ENCODE measurements at places on chromosomes 7 and 10.
A peak's percentile ranks its signal among the peaks of the same experiment; 100 is the strongest.

DNA sequence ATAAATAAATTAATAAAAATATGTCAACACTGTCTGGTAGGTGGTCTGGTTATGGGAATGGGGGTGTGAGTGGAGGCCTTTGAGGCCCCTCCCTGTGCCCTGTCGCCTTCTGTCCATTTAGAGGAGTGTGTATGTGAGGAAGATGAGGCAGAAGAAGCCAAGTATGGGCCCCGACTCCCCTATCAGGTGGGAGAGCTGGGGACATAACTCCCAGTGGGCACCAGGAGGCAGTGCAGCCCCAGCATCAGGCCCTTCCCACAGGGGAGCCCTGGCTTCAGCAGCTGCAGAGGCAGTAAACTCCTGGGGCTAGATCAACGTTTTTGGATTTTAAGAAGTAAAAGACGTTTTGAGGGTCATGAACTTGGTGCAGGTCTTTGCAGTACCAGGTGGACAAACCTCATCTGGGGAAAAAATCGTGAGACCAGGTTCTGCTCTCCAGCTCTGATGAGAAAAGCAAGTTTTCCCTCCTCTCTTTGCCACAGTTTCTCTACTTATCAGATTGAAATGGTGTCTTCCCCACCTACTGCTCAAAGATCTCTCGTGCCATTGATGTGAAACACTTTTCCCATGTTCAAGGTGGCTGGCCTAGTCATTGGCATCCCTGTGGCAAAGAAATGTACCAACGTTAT is 167.8 kb upstream of the EEPD1 start:
- DNase-seq, result peak; percentile 36

DNA sequence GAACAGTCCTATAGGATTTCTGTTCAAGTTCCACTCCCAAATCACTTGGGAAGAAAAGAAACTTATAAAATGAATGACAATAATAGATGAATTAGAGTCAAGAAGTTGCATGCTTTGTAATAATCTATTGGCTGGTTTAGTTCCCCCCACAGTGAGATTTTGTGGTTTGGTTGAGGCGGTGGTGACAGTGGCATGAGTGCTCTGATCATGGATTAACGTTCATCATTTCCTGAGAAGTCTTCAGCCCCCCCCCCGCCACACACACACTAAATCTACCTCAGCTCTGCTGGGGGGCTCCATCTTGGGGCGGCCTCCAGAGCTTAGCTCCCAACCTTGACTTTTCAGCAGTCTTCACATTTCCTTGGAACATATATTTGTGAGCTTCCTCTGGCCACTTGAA is 121.7 kb downstream of the ABCA13 start:
- DNase-seq, result no peak

- DNase-seq, result no peak
Observed at GRCh38 chr7:72097226-72097625, 314.9 kb downstream of the CALN1 start.

DNA sequence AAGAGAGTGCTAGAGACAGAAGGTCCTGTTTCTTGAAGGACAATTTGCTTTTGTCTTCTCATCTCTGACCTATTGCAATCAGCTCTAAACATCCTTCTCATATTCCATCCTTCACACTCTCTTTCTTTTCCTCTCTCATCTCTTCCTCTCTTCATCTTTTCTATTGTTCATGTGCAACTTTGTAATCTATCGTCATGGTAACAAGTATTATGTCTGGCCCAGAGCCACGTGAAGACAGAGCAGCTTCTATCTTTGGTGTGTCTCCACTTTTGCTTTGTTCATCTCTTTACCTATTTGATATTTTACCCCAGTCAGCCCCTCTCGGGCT is 104.9 kb upstream of the ABCB5 start:
- DNase-seq, result no peak

- DNase-seq, result no peak
Observed at GRCh38 chr10:3772361-3773171, 12.4 kb downstream of the KLF6 start.

DNA sequence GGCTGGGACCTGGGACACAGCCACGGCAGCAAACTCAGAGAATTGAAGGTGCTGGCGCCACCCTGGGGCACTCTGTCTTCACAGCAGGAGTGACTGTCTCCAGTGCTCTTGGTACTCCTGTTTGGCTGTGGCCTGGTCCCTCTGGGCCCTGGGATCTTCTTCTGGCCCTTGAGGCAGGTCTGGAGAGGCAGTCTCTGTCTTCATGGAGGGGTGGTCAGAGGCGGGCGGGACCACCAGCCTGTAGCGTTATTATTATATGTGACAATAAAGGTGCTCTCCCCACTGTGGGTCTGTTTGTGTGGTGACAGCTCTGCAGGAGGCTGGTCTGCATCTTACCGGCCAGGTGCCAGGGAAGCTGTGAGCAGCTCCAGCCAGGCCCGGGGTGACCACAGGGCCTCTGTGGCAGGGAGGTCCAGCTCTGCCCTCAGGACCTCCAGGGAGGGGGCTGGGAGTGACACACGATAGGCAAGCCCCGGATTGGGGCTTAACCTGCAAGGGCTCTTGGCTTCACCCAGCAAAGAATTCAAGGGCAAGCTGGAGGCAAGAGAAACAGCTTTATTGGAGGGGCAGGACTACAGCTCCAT is 70.3 kb downstream of the MYL10 start:
- no peak for DNase-seq

DNA sequence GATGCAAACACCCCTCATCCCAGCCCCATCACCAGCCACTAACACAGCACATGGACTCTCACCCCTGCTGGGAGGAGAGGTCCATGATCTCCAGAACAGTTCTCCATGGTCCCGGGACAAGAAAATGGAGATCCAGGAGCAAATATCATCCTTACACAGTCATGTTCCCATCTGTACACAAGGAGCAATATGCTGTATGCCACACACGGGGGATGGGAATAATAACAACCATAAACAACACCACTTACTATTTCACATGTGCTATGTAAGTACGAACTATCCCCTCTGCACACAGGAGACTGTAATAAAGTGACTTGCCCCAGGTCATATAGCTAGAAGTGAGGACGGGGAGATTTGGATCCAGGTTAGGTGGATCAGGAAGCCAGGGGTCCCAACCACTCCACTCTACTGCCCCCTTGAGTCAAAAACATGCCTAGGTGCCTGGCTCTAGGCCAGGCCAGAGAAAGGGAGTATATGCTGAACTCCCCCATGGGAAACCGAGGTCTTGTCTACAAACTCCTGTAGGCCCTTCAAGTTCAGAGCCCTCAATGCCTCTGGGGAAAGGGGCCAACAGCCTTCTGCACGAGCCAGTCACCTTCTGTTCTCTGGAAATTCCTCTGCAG is 34.1 kb downstream of the LRRC20 start:
- no peak for DNase-seq

GRCh38 chr7:148704189-148704588 is 5.5 kb downstream of the CUL1 start:
- DNase-seq, result no peak

DNA sequence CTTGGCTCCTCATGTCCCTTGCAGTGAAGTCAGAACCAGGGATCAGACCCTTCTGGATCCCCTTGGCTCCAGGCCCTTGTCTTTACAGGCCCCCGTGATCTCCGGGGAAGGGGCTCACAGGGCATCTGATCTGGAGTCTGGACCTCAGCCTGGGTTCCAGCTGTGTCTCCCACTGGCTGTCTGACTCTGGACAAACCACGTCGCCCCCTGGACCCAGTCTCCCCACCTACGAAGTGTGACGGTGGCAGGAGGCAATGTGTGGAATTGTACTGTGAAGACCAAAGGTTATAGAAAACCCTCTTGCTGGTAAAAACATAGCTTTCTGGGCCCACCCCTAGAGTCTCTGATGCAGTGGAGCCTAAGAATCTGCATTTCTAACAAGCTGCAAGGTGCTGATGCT is 15.5 kb upstream of the C10orf71 start:
- no peak for DNase-seq

Data from spinal cord (tissue), 10 donors.